Stimulated activated naive CD4-positive, alpha-beta T cell treated with Interleukin-2 at 50 U/mL for 16 hours (primary cell): ENCODE measurements at places on chromosomes 11 and 22.

GRCh38 chr11:128905345-128906184 lies 14.4 kb downstream of the KCNJ5 start:
- DNase-seq, result peak; percentile 30

DNA sequence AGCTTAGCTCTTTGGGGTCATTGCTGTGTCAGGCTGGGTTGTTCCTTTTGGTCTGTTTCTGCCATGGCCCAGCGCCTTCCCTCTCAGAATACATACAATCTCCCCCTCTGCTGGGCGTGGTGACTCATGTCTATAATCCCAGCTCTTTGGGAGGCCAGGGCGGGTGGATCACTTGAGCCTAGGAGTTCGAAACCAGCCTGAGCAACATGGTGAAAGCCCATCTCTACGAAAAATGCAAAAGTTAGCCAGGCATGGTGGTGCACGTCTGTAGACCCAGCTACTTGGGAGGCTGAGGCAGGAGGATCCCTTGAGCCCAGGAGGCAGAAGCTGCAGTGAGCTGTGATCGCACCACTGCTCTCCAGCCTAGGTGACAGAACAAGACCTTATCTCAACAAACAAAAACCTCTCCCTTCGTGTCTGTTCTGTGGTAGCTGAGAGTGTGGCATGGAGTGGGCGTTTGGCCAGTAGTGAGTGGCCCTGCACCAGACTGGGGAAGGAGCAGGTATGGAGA lies 46.7 kb upstream of the RAB1B start:
- DNase-seq, result no peak

DNA sequence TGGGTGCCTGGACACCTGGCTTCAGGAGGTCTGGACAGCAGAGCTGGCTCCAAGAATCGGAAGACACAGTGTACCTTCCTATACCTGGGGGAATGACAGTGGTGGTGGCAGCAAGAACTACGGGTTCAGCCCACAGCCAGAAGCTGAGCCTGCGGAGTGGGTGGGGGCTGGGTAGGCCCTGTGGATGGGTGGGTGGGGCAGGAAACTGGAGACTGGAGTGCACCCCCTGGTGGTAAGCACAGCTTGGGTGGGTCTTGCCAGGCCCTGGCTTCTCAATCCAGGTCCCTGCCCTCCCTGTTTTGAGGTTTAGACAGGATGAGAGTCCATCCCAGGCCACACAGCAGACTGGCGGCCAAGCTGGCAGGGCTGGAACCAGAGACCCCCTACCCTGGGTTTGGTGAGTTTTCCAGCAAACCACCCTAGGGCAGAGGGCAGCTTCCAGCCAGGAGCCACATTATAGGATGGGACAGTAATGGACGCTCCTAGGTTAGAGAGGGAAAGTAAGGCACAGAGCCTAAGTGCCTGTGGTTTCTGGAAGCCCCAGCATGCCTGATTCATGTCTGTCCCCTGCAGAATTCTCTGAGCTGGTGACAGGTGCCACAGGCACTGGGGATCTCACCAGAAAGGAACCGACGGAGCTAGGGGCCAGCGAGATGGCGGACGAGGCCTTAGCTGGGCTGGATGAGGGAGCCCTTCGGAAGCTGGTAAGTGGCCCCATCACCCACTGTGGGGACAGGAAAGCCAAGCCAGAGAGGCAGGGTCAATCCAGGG lies 1.7 kb downstream of the SMTN start:
- peak; percentile 22 for DNase-seq

DNA sequence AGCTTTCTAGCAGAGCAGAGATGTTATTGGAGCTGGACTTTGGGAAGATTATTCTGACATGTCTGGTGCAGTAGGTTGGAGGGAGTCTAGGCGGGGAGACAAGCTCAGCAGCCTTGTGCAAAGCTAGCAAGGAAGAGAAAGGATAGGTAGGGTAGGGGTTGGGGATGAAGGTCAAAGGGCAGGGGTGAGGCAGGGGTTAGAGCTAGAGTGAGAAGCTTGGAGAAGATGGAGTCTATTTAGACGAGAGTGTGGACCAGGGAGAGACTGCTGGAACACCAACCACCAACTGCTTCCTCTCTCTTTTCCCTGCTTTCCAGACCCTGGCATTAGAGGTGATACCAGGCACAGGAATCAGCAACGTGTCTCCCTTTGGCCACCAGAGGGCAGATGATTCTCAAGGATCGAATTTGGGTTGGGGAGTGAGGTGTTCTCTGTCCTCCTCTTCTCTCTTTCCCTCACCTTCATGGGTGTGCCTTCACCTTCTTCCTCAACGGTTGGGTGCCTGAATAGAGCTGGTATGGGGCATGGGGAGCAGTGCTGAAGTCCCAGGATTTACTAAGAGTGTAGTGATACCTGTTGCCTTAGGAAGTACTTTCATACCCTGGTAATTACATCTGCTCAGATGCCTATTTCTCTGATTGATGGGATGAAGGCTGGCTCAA lies 1.8 kb upstream of the MARK2 start:
- peak; percentile 70 for DNase-seq

DNA sequence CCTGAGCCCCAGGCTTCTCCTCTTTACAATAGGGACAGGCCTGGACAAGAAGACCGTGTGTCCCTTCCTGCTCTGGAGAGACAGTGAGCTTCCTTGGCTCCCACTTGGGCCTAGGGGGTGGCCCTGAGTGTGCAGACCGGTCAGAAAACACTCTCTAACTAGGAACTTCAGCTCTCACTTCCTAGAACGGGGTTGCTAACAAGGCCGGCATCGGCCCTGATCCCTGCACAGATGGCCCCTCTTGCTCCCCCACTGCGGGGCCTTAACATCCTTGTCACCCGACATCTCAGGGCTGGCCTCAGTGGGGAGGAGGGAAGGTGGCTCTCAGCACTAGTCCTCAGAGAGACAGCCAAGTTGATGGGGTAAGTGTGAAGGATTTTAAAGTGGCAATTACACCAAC lies 406.9 kb downstream of the CTTN start:
- no peak for DNase-seq

GRCh38 chr11:28106353-28107043 lies 1.5 kb downstream of the KIF18A start:
- DNase-seq, result no peak

DNA sequence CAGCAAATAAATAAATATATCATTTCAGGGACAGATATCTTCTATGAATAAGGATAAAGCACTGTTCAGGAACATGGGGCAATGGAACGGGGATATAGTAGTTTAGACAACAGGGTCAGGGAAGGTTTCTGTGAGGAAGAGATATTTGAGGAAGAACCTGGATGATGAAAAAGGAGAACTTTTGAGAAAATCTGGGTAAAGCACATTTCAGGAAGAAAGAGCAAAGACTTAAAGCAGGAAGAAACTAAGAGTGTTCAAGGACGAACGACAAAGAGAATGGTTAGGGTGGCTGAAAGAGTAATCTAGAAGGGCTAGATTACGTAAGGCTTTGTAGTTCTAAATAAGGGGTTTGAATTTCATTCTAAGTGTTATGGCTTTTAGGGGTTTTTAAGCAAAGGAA lies 12.7 kb downstream of the DDI1 start:
- DNase-seq, result no peak

DNA sequence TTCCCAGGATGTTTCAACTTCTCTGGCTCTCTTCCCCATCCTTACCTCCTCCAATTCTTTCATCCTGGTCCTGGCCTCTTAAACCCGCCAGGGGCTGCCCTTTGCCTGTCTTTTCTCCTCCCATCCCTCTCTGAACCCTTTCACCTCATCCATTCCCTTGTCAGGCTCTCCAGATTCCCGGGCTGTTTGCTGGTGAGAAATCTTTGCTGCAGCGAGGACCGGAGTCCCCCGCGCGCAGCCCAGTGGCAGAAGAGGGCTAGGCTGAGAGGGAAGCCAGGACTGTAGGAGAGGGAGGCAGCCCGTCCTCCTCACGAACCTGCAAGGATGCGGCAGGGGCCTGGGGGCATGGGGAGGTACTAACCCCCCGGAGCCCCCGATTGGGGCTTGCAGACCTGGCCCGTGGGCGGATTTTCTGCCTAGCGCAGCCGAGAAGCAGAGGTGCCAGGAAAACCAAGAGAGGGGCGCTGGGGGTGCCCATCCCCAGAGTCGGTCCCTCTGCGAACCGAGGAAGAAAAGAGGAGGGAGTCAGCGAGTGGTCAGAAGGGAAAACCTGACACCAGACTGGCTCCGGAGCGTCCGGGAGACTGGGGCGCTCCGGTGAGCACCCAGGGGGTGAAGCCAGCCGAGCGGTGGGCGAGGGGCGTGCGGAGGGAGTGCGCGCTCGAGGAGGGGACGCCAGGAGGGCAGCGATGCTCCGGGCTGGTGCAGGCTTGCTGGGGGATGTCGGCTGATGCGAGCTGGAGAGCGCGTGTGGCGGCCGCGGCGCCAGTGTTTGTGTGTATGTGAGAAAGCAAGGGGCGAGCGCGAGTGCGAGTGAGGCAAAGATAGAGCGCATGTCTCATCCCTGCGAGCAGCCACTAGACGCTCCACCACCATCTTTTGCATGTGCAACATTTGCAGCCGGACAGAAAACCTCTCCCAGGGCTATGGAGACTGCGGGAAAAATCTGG lies at the start of gene GRIA4:
GRIA4 (plus strand) TSS at position 242 of the 950 bp plus-strand sequence. CDS start 925 bp downstream, outside the sequence.
- no peak for DNase-seq

GRCh38 chr11:35650467-35650866 lies 12.1 kb upstream of the TRIM44 start:
- DNase-seq, result no peak

DNA sequence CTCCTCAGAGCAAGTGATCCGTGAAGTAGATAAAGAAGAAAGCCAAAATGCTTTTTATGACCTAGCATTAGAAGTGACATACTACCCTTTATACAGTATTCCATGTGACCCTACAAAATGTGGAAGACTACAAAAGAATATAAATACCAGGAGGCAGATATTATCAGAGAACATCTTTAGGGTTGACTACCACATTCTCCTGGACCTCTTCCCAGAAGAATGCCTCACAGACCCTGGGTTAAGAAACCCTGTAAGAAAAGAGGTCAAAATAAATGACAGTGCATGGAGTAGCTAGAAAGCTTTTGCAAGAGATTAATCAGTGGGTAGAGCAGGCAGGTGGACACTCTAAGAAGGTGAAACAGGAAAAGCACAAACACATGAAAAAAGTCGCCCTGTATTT lies 69.2 kb downstream of the FANCF start:
- DNase-seq, result no peak

- DNase-seq, result no peak
Observed at GRCh38 chr22:49749885-49750510, 77.7 kb downstream of the BRD1 start.

DNA sequence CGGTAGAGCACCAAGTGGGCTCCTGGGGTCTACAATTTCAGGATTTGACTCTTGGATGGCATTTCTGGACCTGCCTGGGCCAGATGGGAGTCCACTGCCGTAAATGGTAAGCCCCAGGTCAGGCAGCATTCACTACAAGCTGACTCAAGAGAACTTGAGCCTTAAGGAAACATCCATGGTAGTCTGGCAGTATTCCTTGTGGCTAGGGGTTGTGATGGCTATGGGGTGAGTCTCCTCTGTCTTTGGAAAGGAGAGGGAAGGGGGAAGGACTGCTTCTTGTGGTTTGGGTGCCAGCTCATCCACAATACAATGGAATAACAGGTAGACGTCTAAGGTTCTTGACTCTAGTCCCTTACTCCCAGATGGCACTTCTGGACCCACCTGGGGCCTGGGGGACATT lies 32.3 kb upstream of the POU2AF2 start:
- no peak for DNase-seq

DNA sequence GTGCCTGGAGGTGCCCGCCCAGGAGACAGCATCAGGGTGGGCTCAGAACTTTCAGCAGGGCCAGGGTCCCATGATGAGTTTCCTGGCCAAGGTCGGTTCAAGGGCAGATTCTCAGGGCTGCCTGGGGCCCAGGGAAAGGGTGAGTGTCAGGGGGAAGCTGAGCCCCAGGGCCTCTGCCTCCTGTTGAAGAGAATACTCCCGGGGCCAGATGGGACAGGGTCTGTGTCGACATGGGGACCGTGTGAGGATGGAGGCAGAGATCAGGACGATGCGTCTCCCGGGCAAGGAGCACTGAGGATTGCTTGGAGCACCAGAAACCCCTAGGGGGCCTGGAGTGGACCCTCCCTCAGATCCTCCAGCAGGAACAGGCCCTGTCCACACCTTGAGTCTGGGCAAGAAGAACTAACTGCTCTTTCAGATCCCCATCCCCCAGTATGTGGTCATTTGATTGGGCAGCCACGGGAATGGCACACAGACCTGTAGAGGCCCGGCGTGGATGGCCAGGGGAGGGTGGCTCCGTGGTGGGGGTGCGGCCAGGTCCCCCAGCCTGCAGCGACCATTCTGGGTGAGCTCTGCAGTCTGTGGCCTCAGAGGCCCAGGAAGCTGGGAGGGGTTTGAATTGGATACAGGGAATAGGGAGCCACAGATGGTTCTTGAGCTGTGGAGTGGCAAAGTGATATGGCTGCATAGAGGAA lies 1078.7 kb downstream of the BRD1 start:
- no peak for DNase-seq

DNA sequence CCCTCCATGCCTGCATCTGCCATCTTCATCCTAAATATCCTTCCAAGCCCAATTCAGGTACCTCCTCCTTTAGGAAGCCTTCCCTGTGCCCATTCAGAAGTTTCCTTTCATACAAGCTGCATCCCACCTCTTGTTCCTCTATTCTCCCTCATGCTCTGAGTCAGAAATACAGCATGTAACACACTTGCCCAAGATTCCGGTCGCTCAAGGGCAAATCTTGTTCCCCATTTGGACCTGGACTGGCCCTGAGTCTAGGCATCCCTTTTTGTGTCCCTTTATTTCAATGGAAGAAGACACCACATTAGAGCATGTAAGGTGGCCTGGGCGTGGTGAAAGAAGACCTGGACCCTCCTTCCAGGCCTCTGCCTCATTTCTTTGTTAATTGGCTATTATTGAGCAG lies 38.5 kb downstream of the RTL6 start:
- DNase-seq, result no peak

DNA sequence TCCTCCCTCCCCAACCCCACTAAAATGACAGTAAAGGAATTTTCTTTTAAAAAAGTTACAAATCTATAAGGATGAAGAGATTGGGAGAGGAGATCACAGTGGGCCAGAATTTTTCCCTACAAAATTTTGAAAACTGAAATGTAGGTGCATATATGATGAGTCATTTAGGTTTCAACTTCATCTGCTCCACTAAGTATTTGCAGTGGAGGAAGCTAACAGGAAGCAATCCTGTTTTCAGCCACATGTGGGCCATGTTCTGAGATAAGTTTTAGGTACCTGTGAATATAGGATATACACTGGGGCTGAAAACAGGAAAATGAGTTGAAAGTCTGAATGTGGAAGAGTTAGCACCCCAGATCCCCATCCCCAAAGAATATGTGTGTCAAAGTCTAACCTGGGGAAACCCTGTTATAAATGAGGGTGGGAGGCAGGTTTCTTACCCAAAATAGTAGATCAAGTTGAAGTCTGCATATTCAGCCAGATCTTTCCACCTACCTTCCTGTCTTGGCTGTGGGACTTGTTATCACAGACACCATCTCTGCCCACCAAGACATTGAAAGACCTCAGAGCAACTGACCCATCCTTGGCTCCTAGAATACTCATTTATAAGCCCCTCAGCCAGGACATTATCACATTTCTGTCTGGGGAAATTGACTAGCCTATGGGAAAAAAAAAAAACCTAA lies 87.3 kb downstream of the PACS1 start:
- no peak for DNase-seq

DNA sequence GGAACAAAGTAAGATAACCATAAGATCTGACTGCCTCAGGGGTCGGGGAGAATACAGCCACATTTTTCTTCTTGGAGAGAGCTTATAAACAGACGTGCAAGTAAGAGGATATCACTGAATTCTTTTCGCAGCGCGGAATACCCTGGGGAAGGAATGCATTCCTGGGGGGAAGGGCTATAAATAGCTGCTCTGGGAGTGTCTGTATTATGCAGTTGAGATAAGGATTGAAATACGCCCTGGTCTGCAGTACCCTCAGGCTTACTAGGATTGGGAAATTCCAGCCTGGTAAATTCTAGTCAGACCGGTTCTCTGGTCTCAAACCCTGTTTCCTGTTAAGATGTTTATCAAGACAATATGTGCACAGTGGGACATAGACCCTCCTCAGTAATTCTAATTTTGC lies 1491.7 kb upstream of the RAG2 start:
- no peak for DNase-seq

- no peak for DNase-seq
Observed at GRCh38 chr11:2904153-2905052, 18.8 kb upstream of the CDKN1C start.
